AG10803 (cell line): ENCODE measurements at places on chromosomes 16 and 17.
A peak's percentile ranks its signal among the peaks of the same experiment; 100 is the strongest.

DNA sequence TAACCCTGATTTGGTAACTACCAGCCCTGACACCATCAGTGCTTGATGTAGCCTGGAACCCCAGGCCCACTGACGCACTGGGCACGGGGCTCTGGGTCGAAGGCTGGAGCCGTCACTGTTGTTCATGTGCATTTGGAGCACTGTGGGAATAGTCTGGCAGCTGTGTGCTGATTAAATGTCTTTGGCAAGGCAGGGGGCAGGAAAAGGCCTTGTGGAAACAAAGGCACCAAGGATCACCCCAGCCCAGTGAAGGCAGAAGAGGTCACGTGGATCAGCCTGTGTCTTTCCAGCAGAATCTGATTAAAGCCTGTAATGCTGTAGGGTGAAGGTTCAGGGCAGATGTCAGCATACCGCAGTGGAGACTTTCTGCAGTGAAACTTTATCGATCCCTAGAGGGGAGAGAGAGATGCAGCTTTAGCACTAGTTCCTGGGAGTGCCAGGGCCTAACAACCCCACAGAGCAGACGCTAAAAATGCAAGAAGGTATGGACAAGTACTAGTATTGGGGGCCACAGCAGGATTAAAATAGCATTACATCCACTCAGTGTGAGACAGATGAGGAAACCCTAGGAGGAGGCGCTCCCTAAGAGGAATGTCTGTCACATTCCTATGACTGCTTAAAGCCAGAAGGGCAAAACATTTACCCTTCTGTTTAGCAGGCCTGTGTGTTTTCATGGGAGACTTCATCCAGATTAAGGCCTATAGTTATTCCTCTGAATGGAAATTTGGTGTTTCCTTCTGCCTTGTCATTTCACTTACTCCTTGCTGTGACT lies 9.7 kb downstream of the ZNHIT3 start:
- peak; percentile 17 for DNase-seq

DNA sequence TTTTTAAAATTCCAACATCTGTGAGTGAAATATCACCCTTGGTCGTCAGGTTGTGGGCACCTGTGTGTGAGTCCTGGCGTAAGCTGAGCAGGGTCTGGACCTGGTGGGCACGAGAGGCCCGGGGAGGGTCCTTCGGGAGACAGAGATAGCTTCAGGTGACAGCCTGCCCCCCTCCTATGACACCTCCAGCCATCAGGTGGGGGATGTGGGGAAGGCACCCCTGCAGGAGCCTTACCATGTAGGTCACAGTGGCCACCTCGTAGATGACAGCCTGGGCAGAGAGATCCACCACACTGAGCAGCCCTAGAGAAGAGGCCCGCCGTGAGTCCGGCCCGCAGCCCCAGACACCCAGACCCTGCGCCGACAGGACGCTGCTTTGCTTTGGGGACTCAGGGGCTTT lies 11.2 kb downstream of the SLC47A2 start:
- DNase-seq: no peak

DNA sequence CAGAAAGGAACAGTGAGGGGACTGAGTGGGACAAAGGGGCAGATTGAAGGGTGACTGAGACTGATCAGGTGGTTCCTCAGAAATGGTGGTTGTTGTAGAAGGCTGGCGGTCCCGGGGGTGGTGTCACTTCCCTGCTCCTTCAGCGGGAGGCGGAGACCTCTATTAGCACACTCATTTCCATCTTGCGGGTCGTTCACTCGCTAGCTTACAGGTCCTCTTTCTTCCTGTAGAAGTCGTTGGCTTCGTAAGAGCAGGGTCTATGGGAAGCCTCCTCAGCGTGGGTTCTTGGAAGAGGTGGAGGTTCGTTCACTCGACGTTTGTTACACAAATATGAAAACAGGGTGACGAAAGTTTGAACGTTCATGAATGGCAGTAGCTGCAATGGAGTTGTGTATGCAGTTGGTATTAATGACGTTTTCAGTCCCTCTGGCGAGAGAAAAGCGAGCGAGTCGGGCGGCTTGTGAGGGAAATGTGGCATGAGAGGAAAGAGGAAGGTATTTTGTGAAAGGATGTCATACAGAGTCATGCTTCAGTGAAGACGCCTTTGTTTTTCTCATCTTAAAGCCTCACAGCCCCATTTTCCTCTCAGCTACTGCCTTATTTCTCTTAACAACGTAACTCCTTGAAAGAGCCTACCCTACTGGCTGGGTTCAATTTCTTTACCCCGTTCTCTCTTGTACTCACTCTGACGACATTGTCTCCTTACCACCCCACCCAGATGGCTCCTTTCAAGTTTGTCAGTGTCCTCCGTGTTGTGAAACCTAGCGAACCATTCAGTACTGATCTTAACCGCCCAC lies 667 bp downstream of the EFCAB13 start:
- DNase-seq: peak; percentile 18

DNA sequence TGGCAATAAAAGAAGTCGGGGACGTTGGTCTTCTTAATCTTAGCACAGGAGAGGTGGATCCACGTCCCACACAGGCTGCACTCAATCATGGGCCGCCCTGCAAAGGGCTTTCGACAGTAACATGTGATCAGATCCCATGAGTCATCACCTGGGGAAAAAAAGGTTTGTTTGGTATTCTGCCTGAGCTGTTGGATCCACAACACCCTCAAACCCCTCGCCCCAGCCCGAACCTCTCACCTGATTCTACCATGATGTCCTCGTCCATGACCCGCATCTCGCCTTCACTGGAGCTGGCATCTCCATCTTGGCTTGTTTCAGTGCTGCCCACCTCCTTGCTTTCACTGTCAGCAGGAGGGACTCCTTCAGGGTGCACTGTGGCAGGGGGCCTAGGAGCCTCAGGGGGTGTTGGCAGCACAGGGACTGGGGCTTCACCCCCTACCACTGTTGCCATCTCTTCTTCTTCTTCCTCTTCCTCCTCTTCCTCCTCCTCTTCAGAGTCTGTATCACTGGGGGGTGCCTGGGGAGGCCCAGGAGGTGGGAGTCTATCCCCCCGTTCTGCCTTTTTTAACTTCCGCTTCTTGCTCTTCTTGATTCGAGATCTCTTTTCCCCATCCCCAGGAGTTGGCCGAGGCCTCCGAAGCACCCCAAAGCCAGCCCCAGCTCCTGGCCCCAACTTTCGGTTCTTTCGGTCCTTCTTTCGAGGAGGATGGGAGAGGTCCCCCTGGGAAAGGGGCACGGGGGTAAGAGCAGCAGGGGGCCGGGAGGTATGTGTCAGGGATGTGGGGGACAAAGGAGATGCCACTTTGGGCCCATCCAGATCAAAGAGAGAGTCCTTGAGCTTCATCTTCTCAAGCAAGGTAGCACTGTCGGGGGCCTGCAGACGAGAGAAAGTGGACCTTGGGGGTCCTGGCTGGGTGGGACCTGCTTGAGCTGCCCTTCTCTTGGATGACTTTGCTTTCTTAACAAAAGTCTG lies 1.7 kb upstream of the DVL2 start:
- no peak for DNase-seq

- no peak for DNase-seq
These were observed 132.6 kb upstream of the NOL11 start for GRCh38 chr17:67585077-67585602.
